ENCODE measurements at places on chromosomes 12 and 14.
A peak's percentile ranks its signal among the peaks of the same experiment; 100 is the strongest.

- no peak for DNase-seq
These were observed 24.9 kb upstream of the CCDC63 start for GRCh38 chr12:110821917-110822316.

GRCh38 chr12:131681257-131681620 is 29.7 kb upstream of the SFSWAP start:
- DNase-seq = no peak

DNA sequence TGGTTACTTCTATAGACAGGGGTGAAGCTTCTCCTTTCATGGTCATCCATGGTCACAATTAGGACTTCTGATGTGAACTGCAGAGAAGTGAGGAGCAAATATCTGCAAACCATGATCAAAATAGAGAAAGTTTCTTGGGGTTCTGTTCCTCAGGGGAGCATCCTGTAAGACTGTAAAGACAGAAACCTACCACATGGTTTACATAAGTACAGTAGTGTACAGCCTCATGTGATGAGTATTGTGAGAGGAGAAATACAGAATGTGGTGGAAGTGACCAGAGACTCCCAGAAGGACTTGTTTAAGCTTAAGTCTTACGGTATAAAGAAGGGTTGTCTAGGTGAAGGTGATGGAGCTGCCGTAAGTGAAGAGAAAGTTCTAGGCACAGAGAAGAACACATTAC is 484.7 kb downstream of the LRIG3 start:
- no peak for DNase-seq

- peak; percentile 20 for DNase-seq
These were observed at the start of gene PALS1 for GRCh38 chr14:67241411-67242167. Gene PALS1 (plus strand): TSS chr14:67241435. CDS start chr14:67279171, 37,736 bp downstream.

DNA sequence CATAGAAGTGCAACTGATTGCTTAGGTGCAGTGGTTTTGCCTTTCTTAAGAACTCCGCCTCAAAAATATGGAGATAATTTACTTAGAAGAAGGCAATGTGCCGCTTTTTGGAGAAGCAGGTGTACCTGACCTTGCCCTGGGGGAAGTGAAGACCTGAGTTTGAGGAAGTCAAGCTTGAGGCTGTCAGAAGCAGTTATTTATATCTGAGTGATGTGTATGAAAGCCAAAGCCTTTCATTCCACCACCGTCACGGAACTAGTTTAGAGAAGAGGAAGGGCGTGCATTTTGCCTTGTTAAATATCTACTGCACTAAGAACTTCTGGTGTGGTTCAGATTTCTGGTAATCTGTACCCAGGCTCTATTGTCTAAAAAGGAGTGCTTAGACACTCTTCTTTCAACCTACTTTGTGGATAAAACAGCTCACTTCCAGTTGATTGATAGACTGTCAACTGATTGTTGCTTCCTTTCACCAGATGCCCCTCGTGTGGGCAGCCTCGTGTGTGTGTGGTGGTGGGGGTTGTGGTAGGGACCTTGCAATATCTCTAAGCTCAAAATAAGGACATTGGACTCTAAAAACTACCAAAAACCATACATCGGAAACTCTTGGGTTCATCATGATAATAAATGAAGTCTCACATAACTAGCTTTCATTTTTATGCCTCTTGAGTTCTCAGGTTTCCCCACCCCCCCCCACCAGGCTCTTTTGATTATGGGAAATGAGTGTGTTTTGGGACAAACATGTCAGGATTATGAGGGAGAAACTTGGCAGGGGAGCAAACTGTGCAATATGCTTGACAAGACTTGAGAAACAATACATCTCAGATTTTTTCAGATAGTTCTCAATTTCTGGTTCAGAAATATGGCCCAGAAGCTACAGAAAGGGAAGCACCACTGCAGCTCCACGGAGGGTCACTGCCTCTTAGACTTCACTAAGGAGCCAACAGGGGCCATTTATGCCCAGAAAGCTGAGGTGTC is 78.6 kb downstream of the ARF6 start:
- DNase-seq = peak; percentile 66

DNA sequence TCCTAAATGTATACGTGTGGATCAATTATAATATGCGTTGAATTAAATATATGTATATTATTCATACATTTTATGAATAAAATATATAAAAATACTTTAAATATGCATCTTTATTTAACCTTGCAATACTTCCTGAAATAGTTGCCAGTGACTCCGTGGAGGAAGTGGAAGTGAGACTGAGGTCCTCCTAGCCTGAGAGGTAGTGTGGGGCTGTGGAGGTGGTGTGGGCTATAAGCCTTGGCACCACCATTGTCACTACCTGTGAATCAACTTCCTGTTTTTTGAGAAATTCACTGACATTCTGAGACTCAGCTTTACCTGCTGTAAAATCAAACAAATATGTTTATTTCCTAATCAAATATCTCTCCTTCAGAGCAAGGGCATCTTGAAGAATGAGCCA is 514.2 kb downstream of the VRK1 start:
- no peak for DNase-seq

- no peak for DNase-seq
These were observed 873 bp downstream of the PLXNC1 start for GRCh38 chr12:94149119-94149780.

DNA sequence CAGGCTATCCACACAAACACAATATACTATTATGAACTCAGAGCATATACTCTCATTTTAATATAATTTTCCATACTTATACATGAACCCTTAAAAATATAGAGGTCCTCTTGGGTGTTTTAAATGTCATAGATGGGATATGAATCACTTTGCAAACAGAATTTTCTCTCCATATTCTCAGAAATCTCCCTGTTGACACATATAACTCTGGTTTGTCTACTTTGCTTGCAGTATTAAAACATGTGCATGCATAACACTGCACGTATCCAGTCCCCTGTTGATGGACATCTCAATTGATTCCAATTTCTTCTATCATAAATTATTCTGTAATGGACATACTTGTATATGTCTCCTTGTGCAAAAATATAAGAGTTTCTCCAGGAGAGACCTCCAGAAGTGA is 417.5 kb upstream of the TBX3 start:
- DNase-seq = no peak

- no peak for DNase-seq
These were observed 4.9 kb downstream of the KRT1 start for GRCh38 chr12:52675301-52675701.

DNA sequence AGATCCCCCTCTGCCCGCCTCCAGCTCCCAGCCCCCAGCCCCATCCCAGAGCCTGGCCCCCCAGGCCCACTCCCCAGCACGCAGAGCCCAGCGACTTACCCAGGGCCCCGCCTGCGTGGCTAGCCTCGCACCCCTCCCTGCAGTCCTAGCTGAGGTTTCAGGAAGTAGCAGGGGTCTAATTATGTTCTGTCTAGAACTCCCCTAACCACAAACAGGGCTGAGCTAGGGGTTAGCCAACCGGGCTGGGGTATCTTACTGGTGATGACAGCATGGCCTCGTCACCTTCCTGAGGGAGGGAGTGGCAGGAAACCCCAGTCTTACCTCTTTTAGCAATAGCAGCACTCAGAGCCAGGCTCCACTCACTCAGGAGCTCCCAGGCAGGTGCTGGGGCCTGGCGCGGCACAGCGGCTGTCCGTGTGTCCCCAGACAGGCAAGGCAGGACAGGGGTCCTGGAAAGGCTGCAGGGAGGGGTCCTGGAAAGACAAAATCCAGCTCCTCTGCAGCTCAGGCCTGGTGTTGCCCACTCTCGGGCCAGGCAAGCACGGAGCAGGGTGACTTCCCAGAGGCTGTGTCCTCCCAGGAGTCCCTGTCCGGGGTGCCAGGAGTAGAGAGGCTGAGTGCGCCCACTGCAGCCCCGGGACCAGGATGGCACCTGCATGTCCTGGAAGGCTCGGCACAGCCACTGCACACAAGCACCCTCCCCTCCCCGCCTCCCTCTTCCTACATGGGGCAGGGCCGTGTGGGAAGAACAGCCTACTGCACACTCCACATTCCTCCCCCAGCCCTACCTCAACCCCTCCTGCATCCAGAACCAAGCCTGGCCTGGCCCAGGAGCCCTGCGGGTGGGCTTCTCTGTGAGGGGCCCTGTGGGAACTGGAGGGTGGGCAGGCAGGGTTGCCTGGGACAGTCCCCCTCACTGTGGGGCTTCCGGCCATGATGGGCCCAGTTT is at the start of gene GPR132:
Gene GPR132, minus strand, starts transcription at position 151 of the 949 bp plus-strand sequence. CDS start 10,010 bp downstream, outside the sequence.
- DNase-seq = peak; percentile 100

Measured in HL-60 (cell line).